Upper lobe of right lung (tissue), 1 donor: ENCODE measurements at places on chromosomes 3 and 15. TPM values are rescaled to one million over a fixed set of nuclear protein-coding genes. Genes with fewer than 3 reads are reported as not detected.

ZMYND10 gene
- 2.8 TPM for total RNA-seq

- H3K4me1 ChIP-seq: peaks cover 3% of the 10 kb centered on the region
- no peaks in the 10 kb centered on the region for H3K27me3 ChIP-seq
- no peaks in the 10 kb centered on the region for H3K36me3 ChIP-seq
- no peak for DNase-seq
- H3K4me3 ChIP-seq: no peak overlapping the region
Observed at GRCh38 chr15:73766598-73766997, 13.4 kb upstream of the INSYN1 start.

GRCh38 chr3:155188031-155188430 is 105.5 kb downstream of the STRIT1 start:
- no peaks in the 10 kb centered on the region for H3K27me3 ChIP-seq
- no peaks in the 10 kb centered on the region for H3K36me3 ChIP-seq
- no peak overlapping the region for H3K4me3 ChIP-seq
- no peaks in the 10 kb centered on the region for H3K4me1 ChIP-seq

- no peak for DNase-seq
- H3K4me1 ChIP-seq: peaks cover 7% of the 10 kb centered on the region
- no peak overlapping the region for H3K4me3 ChIP-seq
- H3K27me3 ChIP-seq: no peaks in the 10 kb centered on the region
- no peak overlapping the region for H3K27ac ChIP-seq
Observed at GRCh38 chr3:146223401-146224373, 27.2 kb downstream of the PLSCR4 start.

DNA sequence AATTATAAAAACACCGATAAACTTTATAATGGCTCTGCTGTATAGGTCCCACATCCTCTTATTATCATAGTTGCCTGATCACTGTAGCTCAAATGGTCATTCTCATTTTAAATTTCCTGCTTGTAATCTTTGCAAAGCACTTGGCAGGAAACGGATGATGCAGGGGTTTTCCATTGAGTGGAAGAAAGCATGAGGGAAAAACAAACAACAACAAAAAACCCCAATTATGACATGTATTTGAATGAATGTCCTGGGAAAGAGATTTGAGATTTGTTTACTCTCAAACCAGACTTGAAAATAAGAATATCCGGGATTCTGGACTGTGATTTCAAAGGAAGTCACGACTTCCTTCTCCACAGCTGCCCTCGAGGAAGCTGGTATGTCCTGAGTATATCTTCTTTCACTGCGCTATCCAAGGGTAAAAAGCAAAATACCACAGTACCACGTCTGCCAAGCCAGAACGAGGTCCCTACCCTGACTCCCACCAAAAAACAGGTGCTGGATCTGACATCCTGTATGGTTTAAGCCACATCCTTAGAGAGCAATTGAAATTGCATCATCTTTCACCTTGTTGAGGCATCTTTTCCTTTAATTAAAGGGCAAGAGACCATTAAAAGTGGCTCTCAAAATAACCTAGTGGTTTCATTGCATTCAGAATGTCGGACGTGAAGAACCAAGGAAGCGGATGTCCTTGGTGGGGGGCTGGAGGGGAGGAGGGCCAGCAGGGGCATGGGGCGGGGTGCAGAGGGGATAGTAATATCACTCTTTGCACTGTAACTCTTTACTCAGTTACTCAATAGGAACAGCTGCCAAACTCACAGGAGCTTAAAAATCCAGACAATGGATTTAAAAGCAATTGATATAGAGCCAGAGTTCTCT is 13.5 kb upstream of the TIPIN start:
- no peak for DNase-seq
- peak overlapping the region; percentile 46 for H3K4me3 ChIP-seq
- peaks cover 13% of the 10 kb centered on the region for H3K4me1 ChIP-seq
- H3K27ac ChIP-seq: peak overlapping the region; percentile 81

GRCh38 chr15:31957581-31957980 is 72.7 kb upstream of the CHRNA7 start:
- DNase-seq: no peak
- no peaks in the 10 kb centered on the region for H3K36me3 ChIP-seq
- no peak overlapping the region for H3K27ac ChIP-seq
- peaks cover 13% of the 10 kb centered on the region for H3K27me3 ChIP-seq

GRCh38 chr15:77538027-77538451 is 94.7 kb downstream of the LINGO1 start:
- H3K27ac ChIP-seq: no peak overlapping the region
- H3K4me3 ChIP-seq: no peak overlapping the region
- H3K4me1 ChIP-seq: peaks cover 15% of the 10 kb centered on the region
- no peaks in the 10 kb centered on the region for H3K36me3 ChIP-seq
- no peaks in the 10 kb centered on the region for H3K27me3 ChIP-seq

DNA sequence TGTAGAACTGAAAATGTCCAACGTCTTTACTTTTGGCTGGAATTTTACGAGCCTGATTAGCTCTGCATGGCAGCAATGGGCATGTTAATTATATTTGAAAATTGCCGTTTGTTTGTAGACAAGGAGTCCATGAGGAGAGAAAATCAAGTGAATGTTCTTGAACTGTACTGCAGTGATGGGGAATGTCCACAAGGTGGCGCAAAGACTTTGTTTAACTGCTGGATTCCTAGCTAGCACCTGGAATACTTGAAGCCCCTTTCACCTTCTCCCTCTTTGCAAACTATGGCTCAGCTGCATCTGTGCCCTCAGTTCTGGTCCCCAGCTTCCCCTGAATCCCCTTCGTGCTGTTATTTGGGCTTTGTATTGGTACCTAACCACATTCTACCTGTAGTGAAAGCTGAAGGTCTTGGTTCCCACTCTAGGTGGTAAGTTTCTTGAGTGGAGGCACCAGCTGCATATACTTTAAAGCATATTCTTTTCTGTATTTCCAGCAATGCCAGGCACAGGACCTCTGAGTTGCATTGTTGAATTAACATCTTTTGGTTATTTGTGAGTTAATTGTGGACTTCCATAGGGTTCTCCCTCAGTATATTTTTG is 25.3 kb downstream of the EXOG start:
- H3K36me3 ChIP-seq: peaks cover 39% of the 10 kb centered on the region
- H3K4me3 ChIP-seq: no peak overlapping the region
- H3K27me3 ChIP-seq: no peaks in the 10 kb centered on the region

SH2D7 gene
- not detected for total RNA-seq

DNA sequence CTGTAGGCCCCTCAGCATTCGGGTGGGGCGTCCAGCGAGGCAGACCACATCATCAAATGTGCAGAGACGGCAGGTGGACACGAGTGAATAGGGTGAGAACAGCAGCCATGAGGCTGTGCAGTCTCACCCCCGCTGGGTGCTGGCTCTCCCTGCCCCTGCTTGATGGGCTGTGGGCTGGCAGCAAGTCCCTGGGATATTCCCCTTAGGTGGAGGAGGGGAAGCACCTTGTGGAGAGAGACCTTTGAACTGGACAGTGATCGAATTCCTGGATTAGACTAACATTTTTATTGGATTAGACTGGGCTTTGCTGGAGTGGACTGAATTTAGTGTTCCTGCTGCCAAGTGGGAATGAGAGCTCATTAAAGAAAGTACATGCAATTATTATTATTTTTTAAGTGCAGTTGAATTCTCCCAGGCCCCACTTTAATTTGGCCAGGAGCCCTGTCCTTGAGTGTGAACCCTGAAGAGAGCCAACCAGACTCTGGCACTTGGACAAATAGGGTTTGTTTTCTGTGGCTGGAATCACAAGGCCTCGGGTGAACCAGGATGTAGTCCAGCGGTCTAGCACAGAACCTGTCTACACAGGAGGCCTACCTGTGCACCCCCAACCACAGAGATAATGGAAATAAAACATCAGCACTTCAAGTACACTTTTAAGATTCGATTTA is 193.1 kb downstream of the ABHD5 start:
- H3K36me3 ChIP-seq: no peaks in the 10 kb centered on the region
- no peak overlapping the region for H3K4me3 ChIP-seq
- no peaks in the 10 kb centered on the region for H3K27me3 ChIP-seq
- DNase-seq: no peak
- peaks cover 12% of the 10 kb centered on the region for H3K4me1 ChIP-seq

GRCh38 chr3:73315706-73316105 is 254.2 kb downstream of the EBLN2 start:
- no peaks in the 10 kb centered on the region for H3K36me3 ChIP-seq
- no peaks in the 10 kb centered on the region for H3K27me3 ChIP-seq
- no peak overlapping the region for H3K4me3 ChIP-seq
- DNase-seq: no peak

TUSC7 gene
- total RNA-seq: not detected

DNA sequence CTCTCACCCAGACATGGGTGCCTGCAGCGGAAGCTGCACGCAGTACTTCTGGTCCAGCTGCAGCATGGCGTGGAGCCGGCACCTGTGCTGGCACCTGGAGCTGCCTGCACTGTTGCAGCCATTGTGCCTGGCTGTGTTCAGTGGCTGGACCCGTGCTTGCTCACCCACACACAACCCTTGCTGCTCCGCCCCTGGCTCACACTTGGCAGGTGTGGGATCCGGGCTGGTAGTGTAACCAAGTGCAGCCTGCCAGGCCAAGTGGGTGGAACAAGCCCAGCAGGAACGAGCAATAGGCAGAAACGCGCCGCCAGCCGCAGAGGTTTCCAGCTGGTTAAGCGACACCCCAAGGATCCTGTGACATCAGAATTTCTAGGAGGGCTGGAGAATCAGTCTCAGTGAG is 11.2 kb upstream of the SCAPER start:
- no peaks in the 10 kb centered on the region for H3K36me3 ChIP-seq
- no peak for DNase-seq
- H3K27me3 ChIP-seq: no peaks in the 10 kb centered on the region
- H3K27ac ChIP-seq: no peak overlapping the region
- H3K4me3 ChIP-seq: no peak overlapping the region

DNA sequence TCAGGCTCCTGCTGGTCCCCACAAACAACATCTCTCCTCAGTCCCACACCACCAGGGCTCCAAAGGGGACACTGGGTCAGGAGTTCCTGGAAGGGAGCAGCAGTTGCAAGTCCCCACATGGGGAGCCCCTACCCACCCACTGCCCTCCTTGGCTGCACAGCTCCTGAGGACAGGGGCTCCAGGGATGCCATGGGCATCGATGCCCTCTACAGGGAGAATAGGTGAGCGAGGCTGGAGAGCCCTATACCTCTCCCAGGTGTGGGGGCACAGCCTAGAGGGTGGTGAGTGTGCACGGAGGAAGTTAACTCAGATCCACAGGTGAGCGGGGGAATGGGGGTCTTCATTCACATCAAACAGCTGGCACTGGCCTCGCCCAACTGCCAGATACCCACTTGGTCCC is 141.2 kb upstream of the LINGO1 start:
- no peaks in the 10 kb centered on the region for H3K4me1 ChIP-seq
- no peak overlapping the region for H3K4me3 ChIP-seq
- H3K36me3 ChIP-seq: no peaks in the 10 kb centered on the region
- no peak overlapping the region for H3K27ac ChIP-seq

DNA sequence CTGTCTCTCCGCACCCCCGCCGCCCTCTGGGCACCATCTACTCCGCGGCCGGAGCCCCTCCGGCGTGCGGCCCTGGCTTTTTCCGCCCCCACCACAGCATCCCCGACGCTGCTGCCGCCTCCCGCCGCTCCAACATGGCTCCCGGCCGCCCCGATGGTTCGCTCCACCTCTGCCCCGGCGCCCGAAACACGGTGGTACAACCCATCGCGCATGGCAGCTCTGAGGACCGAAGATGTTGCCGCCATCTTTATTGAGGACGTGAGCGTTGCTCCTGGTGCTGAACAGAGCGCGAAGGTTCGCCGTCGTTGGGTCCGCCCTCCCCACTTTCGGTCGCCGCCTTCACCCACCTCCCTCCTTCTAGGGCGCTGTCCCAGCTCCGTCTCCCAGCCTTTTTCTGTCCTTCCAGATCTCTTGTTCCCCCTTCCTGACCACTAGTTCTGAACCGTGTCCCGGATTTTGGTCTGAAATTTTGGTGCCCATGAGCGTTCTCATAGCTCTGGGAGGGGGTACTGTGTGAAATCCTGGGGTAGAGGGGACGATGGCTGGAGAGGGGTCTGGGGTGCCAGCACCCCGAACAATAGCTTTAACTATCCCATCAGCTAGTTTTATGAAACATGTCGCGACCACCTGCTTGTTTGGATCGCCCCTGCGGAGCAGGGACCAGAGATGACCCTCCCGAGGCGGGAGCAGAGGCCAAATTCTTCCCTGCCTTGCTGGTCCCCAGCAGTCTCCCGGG is at the start of gene CELSR3:
Gene CELSR3 (minus strand): TSS at position 134 of the 736 bp plus-strand sequence. CDS start 252 bp downstream, outside the sequence.
- peak within 1 kb of the TSS; percentile 66 for H3K27ac ChIP-seq
- H3K36me3 ChIP-seq: no peaks in the 10 kb centered on the region
- H3K4me1 ChIP-seq: peaks cover 19% of the 10 kb centered on the region
- peaks cover 31% of the 10 kb centered on the region for H3K27me3 ChIP-seq
- peak; percentile 74 for DNase-seq
- H3K4me3 ChIP-seq: peak within 1 kb of the TSS; percentile 61

GRCh38 chr3:116318370-116318769 is 126.9 kb downstream of the LSAMP start:
- no peak for DNase-seq
- no peaks in the 10 kb centered on the region for H3K36me3 ChIP-seq
- no peak overlapping the region for H3K27ac ChIP-seq
- H3K4me3 ChIP-seq: no peak overlapping the region

DNA sequence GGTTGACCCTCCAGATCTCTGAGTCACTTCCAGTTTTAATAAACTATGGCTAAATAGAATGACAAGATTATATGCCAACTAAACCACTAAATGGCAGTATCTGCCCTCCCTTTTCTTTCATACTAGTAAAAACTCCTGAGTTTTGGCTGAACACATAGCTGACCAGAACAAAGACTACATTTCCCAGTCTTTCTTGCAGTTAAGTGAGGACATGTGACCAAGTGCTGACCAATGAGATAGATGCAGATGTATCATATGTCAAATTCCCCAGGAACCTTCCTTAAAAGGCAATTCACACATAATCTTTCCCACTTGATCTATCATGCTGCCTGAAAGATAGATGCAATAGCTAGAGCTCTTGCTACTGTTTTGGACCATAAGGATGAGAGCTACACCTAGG is 191.3 kb downstream of the SHOX2 start:
- no peak for DNase-seq
- no peaks in the 10 kb centered on the region for H3K4me1 ChIP-seq
- H3K36me3 ChIP-seq: no peaks in the 10 kb centered on the region
- no peak overlapping the region for H3K4me3 ChIP-seq
- H3K27me3 ChIP-seq: no peaks in the 10 kb centered on the region

KIF23 gene
- total RNA-seq: 2.7 TPM

DNA sequence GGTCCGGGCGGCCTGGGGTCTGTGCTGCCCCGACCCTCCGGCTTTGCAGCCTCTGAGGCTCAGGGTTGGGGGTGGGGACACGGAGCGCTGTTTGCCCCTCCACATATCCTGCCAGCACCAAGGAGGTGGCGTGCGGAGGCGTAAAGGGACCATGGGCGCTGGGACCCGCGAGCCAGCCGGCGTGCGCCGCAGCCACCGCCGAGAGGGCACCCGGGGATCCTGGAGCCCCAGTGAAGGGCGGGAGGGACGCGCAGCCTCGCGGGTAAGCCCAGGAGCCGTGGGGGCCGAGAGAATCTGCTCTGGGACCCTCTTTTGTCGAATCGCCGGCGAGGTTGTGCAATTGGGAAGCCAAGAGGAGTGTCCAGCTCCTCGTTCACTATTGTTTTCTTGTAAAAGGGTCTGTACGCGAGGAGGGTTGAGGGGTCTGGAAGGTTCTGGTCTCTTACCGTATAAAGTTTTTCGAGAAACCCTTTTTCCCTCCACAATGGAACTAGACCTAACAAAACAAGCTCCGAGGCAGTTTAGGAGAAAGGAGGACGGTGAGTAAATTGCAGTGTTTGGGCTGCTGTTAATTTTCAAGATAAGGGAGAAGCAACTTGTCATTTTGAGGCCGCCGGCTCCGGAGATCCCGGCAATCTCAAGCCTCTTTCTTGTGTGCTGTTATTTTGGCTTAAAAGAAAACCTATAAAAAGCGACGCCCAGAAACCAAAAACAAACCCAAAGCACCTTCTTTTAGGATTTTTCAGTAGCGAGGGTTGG is 29.9 kb upstream of the ST3GAL6 start:
- H3K4me1 ChIP-seq: peaks cover 9% of the 10 kb centered on the region
- DNase-seq: peak; percentile 82
- no peaks in the 10 kb centered on the region for H3K27me3 ChIP-seq
- H3K27ac ChIP-seq: peak overlapping the region; percentile 79
- no peaks in the 10 kb centered on the region for H3K36me3 ChIP-seq

RARB gene
- total RNA-seq: 5.8 TPM
